ENCODE measurements at places on chromosomes 6 and 20.

DNA sequence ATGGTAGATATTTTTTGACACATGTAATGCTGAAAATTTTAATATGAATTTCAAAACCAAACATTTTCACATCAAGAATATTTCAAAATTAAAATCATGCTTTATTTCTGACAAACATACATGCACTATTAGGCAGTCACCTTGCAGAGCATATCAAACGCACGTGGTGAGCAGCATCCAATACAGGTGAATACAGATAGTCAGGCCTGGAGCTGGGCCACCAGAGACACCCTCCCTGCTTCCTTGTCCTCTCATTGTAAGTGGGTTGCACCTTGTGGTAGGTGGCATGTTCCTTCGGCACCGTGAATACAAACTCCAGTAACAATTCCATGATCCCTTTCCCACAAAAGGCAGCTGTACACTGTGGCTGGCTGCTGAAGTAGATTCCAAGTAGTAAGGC is 8.9 kb downstream of the REV3L start:
- peak; percentile 60 for DNase-seq

- DNase-seq, result no peak
Measured at GRCh38 chr6:33607784-33608161, 13.3 kb upstream of the ITPR3 start.

- DNase-seq, result no peak
Measured at GRCh38 chr6:133610227-133610840, 278.6 kb upstream of the TCF21 start.

DNA sequence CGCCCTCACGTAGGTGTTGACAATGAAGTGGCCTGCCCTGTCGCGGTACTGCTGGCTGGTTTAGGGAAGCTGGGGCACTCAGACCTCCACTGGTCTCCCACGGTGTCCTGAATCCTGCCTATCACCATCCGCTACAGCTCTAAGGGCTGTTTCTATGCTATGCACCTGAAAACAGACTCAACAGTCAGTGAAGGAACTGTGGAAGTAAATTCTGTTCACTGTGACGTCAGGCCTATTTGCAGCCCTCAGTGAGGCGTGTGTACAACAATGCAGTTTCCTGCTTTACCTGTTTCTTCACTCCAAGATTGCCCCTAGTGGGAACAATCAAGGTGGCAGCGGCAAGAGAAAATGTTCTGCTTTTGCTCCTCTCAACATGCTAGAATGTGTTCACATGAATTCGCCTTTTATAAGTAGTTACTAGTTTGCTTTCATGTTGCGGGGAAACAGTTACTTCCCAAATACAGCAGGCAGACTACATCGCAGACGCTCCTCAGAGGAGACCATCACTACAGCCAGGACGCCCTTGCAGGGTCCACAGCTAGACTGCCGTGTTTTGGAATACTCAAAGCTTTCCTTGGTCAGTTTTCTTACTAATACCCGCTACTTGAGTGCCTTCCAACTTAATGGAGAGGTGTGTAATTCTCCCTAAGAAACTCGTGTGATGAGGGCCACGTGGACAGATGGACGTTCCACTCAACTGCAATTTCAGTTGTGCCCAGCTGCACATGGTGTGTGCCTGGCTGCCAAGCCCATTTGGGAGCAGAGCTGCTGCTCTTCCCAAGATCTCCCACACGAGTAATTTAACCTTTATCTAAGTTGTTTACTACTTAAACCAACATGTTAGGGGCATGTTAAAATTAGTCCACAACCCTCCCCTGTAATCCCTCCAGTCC is 25.4 kb downstream of the DIDO1 start:
- peak; percentile 73 for DNase-seq

- no peak for DNase-seq
Measured at GRCh38 chr20:35117196-35117595, 24.6 kb upstream of the TRPC4AP start.

- no peak for DNase-seq
Measured at GRCh38 chr6:20454204-20454824, 52.6 kb downstream of the E2F3 start.

- DNase-seq, result no peak
Measured at GRCh38 chr6:87784690-87785089, 82.7 kb upstream of the AKIRIN2 start.

- no peak for DNase-seq
Measured at GRCh38 chr6:78593898-78594667, 273.3 kb upstream of the IRAK1BP1 start.

- no peak for DNase-seq
Measured at GRCh38 chr6:46909371-46909770, 12.4 kb downstream of the ADGRF5 start.

DNA sequence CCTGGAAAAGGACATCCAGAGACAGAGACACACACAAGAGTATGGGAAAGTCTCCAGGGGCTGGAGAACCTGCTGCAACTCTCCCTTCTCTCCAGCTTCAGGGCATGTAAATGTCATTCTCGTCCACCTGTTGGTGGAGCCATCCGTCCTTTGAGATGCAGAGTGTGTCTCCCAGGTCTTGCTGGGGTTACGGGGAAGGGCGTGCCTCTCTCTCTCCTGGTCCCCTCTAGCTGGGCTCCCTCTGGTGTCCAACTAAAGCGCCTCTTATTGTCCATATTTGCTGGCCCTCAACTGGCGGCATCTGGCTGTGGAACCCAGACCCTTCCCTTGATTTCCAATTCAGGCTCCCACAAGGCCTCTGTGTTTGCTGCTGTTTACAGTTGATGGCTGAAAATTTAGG is 244.1 kb downstream of the BMP7 start:
- no peak for DNase-seq

GRCh38 chr6:36631326-36632011 is 37.3 kb downstream of the SRSF3 start:
- no peak for DNase-seq

DNA sequence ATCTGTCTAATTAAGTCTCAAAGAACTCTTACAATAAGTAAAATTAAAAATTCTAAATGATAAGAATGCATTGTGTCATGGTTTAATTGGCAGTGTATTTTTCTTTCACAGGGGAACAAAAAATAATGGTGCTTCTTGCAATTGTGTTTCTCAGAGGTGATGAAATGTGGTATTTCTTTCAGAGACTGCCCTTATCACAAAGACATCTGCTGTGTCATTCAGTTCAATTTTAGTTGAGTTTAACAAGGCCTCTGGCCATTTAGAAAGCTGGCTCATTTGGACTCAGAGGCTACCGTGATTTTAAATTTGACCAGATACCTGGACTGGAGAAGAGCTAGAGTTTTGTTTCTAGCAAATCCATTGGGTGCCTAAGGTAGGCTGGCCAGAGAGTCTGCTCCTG is 23.6 kb upstream of the ZNF831 start:
- DNase-seq, result no peak

DNA sequence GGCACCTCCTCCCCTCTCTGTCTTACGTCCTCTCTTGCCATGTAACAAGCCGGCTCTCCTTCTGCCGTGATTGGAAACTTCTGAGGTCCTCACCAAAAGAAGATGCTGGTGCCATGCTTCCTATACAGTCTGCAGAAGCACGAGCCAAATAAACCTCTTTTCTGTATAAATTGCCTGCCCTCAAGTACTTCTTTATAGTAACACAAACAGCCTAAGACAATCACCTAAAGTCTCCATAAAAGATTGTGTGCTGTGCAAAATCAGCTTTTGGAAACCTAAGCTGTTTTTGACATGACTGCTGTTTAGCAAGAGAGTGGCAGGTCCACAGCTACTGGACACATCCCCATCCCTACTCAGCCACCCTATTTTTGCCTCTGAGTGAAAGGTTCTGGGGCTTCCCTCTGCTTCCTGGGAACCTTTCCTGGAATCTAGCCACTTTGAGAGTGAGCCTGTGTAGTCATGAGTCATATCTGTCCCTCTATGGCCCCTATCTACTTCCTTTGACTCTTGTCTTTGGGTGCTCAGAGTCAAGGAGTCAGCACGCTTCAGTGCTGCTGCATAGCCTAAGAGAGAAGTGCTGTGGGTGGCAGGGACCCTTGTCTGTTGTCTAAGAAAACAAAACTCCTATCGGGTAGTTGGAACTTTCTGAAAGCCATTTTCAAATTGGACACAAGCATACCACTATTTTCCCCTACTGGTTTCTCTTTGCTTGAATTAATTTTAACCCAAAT is 110.0 kb downstream of the PPP1R14C start:
- DNase-seq, result no peak

DNA sequence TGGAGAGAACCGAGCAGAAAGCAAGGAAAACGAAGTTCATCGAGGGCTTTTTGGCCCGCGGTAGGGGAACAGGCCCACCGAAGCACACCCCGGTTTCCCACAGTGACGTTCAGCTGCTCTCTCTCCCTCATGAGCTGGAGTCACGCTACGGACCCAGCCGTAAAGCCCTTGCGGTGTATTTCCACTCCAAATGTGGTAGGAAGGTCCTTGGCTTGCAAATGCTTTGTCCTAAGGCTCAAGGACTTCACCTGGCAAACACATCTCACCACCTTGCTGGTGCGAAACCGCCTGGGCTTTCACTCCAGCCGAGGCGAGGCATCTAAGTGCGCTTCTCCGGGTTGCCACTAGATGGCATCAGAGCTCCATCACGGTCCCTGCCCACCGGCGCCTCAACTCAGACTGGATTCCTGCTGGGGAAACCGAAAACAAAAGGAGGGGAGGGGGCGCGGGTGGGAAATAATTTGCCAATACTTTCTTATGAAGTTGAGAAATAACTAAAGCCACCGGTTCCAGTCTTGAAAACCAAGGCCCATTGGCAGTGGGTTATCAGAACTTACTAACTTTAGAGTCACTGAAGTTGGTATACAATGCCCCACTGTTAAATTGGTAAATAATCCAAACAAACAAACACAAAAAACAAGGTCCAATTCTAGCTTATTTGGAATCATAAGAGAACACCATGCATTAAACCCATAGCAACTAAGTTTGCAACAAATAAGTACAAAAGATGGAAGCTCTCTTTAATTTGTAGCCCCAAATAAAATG is 13.4 kb upstream of the FOXC1 start:
- peak; percentile 63 for DNase-seq

- DNase-seq, result no peak
Measured at GRCh38 chr6:167492100-167492449, 167.2 kb downstream of the TTLL2 start.

DNA sequence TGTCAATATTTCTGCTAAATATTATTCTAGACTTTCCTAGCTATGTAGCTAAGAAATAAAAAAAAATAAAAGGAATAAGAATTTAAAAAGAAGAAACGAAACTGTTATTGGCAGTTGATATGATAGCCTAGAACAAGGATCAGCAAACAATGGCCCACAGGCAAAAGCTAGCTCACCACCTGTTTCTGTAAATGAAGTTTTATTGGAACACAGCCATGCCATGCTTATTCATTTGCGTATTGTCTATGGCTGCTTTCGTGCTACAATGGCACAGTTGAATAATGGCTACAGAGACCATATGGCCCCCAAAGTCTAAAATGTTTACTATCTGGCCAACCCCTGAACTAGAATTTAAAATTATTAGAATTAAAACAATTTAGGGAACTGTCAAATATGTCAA is 952.6 kb upstream of the MAP3K7 start:
- no peak for DNase-seq

DNA sequence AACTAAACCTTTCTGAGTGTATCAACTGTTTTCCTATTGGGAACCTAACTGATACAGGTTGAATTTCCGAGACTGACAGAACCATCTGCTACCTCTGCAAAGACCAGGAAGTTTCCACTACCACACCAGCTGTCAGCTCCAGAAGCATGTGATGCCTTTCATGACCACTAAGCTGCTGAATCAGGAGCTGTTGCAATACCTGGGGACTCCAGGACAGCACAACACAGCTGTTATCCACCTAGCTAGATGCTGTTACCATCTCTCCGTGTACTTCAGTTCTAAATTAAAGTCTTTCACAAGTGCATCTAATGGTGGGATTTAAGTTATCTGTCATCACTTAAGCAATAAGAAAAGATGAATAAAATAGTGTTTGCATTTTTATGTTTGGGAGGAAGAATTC is 158.2 kb upstream of the IMPG1 start:
- DNase-seq, result no peak

GRCh38 chr20:51434580-51435247 is 107.8 kb downstream of the NFATC2 start:
- DNase-seq, result no peak

DNA sequence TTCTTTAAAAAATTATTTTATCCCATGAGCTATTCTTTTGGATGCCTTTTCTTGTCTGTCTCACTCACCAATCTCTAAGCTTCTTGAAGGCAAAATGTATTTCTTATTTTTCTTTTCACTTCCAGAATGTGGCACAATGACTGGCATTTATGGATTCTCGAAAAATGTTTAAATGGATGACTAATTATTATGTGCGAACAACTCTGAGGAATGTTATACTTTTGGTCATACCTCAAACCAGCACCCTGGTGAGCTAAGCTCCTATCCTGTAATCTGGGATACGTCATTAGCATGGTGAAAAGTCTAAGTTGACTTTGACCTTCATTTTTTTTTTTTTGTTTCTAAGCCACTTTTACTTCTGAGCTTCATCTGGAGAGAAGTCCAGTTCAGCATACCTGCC is 214.0 kb upstream of the CEP162 start:
- no peak for DNase-seq

GRCh38 chr6:143050509-143050908 is 10.2 kb upstream of the AIG1 start:
- no peak for DNase-seq

DNA sequence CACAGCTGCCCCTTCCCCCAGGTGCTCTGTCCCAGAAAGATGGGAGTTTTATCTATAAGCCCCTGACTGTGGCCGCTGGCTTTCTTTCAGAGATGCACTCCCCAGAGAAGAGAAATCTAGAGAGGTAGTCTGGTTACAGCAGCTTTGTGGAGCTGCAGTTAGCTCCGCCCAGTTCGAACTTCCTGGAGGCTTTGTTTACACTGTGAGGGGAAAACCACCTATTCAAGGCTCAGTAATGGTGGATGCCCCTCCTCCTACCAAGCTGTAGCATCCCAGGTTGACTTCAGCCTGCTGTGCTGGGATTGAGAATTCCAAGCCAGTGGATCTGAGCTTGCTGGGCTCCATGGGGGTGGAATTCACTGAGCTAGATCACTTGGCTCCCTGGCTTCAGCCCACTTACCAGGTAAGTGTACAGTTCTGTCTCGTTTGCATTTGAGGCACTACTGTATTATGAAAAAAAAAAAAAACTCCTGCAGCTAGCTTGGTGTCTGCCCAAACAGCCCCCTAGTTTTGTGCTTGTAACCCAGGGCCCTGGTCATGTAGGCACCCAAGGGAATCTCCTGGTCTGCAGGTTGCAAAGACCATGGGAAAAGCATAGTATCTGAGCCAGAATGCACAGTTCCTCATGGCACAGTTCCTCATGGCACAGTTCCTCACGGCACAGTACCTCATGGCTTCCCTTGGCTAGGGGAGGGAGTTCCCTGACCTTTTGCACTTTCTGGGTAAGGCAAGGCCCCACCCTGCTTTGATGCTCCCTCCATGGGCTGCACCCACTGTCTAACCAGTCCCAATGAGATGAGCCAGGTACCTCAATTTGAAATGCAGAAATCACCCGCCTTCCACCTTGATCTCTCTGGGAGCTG is 275.0 kb downstream of the CENPW start:
- DNase-seq, result peak; percentile 8

DNA sequence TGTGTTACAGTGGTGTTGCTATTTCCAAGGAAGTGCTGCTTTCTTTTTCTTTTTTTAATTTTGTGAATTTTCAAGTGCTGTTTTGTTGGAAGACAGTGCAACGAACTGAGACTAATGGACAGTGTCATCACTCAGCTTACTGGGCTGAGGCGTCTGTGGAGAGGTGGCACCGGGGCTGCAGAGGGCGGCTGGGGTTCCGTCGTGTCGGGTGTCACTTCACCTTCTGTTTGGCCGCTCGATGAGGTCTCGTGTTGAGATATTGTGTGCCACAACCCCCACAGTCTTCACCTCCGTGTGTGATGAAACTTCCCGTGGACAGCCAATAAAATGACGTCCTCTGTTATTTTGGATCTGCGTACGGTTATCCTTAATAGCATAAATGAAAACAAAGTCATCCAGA is 149.4 kb upstream of the SNX9 start:
- DNase-seq, result no peak

Data from NCI-H1417 (cell line).